ENCODE measurements at places on chromosomes 1 and 21.

- DNase-seq, result no peak
Measured at GRCh38 chr1:182118851-182119250, 57.3 kb upstream of the ZNF648 start.

- no peak for DNase-seq
Measured at GRCh38 chr1:158017800-158018595, 24.6 kb downstream of the KIRREL1 start.

- DNase-seq, result no peak
Measured at GRCh38 chr1:223233410-223234169, 90.5 kb upstream of the TLR5 start.

- no peak for DNase-seq
Measured at GRCh38 chr1:239757716-239758115, 334.0 kb upstream of the FMN2 start.

Measured in activated T-cell treated with anti-CD3 and anti-CD28 coated beads for 1 hour (primary cell).